ENCODE measurements at places on chromosomes 6 and 20. TPM values are rescaled to one million over a fixed set of nuclear protein-coding genes. Genes with fewer than 3 reads are reported as not detected.
A peak's percentile ranks its signal among the peaks of the same experiment; 100 is the strongest.

Gene TREM1
- not detected for total RNA-seq

DNA sequence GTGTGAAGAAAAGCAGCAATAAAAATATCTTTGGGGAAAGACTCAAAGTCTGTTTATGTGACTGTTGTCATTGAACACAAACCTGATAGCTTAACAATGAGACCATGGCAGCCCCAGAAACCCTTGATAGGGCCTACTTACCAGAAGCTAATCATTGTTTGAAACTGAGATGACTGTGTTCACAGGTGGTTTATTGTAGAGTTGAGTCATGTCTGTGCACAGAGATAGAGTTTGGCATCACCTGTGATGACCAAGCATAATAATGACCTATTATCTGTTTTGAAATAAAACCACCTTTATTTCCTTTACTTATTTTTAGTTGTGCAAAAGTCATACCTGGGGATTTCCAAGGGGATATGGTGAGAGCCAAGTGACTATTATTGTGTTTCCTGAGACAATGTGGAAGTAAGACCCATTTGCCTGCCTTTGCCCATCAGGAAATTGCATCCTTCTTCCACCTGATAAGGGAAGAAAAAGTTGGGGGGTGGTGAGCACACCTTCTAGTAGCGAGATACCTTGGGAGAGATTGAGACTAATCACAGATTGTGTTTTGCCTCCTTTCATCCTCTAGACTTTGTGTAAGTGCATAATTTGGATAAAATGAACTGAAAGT is 456.9 kb upstream of the JAG1 start:
- no peaks in the 10 kb centered on the region for H3K27me3 ChIP-seq
- no peaks in the 10 kb centered on the region for H3K4me1 ChIP-seq
- no peaks in the 10 kb centered on the region for H3K36me3 ChIP-seq
- H3K27ac ChIP-seq, result no peak overlapping the region
- no peak overlapping the region for H3K4me3 ChIP-seq
- no peak for DNase-seq

Gene GJA10
- total RNA-seq, result not detected

GRCh38 chr6:136723780-136724179 is 68.5 kb downstream of the MAP3K5 start:
- peak; percentile 49 for DNase-seq
- peaks cover 37% of the 10 kb centered on the region for H3K4me1 ChIP-seq

All from CD4-positive, alpha-beta memory T cell (primary cell).